Activated B cell treated with CpG ODN at 0.5 μM for 24 hours (primary cell): ENCODE measurements at places on chromosomes 12 and 14. TPM values are rescaled to one million over a fixed set of nuclear protein-coding genes. Genes with fewer than 3 reads are reported as not detected.

Gene MMP19
- total RNA-seq, result 0.31 TPM in 1 of 2 replicates, not detected in the other

Gene ZFYVE26
- total RNA-seq, result 40.7 and 41.1 TPM in 2 replicates

Gene CCND2
- 230 and 237 TPM in 2 replicates for total RNA-seq

DNA sequence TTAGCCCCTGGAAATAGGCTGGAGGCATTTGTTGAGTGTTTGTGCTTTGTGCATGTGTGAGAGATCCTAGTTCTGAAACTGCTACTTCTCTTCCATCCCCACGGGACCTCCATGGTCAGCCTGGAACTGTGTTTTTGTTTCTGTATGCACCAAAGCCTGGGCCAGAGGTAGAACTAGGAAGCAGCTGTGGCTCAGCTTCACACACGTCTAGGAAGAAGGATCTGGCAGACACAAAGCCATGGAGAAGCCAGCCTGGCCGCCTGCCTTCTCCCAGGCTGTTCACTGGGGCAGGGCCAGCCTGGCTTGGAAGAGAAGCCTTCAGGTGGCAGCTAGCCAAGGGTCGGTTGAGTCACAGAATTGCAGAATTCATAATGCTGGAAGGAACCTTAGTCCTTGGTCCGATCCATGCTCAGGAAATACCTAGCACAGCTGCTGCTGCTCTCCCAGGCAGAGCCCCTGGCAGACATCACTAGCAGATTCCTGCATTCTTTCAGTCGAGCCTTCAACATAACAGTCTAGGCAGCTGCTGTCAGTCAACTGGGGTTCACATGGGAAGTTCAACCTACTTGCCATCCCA is 27.0 kb downstream of the RIN3 start:
- no peak for DNase-seq
- no peaks in the 10 kb centered on the region for H3K36me3 ChIP-seq

- H3K27me3 ChIP-seq, result no peaks in the 10 kb centered on the region
- H3K4me3 ChIP-seq, result peak overlapping the region; percentile 69
- peaks cover 19% of the 10 kb centered on the region for H3K4me1 ChIP-seq
- no peak for DNase-seq
These were observed 10.2 kb downstream of the HEATR5A start for GRCh38 chr14:31410048-31410650.

DNA sequence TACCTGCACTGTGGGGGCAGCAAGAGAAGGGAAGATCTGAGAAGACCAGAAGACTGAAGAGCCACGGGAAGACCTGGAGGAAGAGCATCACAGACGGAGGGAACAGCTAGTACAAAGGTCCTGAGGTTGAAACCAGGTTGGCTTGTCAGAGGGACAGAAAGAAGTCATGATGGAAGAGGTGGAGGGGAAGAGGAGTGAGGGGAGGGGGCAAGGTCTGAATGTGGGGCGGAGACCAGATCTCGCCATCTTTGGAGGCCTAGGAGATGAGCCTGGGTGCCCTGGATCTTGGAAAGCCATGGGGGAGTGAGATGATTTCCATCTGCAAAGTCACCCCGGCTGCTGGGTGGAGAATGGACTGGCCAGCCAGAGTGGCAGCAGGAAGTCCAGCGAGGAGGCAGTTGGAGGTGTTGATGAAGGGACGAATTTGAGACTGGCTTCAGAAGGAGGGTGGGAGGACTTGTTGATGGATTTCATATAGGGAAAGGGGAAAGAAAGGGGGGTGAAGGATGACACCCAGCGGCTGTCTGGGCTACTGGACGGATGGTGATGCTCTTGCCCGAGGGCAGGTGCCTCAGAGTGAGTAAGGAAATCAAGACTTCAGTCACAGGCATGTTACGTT is 14.6 kb upstream of the UBC start:
- peak overlapping the region; percentile 88 for H3K4me3 ChIP-seq
- no peak for DNase-seq
- H3K36me3 ChIP-seq, result peaks cover 10% of the 10 kb centered on the region
- H3K4me1 ChIP-seq, result peaks cover 27% of the 10 kb centered on the region

GRCh38 chr14:23164949-23165348 is 18.5 kb downstream of the SLC7A8 start:
- no peak overlapping the region for H3K4me3 ChIP-seq
- peaks cover 4% of the 10 kb centered on the region for H3K27me3 ChIP-seq
- no peaks in the 10 kb centered on the region for H3K36me3 ChIP-seq
- no peaks in the 10 kb centered on the region for H3K4me1 ChIP-seq
- no peak for DNase-seq
